ENCODE measurements at places on chromosomes 3 and 15. TPM values are rescaled to one million over a fixed set of nuclear protein-coding genes. Genes with fewer than 3 reads are reported as not detected.

- no peak for DNase-seq
These were observed 1.3 kb downstream of the NOP10 start for GRCh38 chr15:34341381-34342212.

- no peak for DNase-seq
These were observed 63.0 kb downstream of the CHSY1 start for GRCh38 chr15:101188637-101189408.

DNA sequence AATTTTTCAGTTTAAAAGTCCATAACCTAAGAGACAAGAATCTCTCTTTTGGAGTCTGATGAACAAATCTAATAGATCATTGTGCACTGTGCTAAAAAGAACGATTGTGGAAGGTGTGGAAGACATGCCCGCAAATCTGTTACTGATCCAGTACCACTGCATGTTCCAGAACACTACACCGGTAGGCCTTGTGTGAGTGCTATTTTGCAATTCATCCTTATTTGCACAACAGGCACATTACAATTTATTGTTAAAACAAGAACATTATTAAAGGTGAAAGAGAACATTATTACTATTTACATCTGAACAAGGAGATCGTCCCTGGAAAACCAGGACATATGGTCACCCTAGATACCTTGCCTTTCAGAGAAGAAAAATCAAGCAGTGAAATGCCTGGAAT is 205.7 kb upstream of the NECTIN3 start:
- no peak for DNase-seq

DNA sequence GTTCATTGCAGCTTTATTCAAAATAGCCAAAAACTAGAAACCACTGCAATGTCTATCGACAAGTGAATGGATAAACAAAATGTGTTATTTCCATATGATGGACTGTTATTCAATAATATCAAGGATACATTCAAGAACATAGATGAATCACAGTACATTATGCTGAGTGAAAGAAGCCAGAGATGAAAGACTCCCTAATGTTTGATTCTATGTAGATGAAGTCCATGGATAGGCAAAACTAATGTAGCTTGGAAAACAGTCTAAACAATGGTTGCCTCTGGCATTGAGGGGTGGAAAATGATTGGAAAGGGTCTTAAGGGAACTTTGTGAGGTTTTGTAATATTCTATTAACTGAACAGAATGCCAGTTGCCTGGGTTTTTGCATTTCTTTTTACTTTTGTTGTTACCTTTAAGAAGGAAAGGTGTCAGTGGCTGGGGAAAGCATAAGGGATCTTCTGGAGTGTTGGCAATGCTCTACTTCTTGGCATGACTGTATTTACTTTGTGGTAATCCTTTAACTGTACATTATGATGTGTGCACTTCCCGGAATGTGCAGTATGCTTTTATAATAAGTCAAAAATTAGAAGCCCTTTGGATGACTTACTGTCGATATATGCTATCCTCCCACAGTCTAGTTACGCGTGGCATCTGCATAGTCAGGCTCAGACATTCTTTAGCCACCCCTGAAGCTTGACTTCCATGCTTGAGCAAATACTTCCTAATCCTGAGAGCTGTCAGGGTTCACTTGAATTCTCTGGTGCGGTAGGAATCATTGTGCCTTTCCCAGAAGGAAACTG is 20.5 kb upstream of the ATP10A start:
- no peak for DNase-seq

GRCh38 chr3:14516738-14517345 is 23.3 kb downstream of the GRIP2 start:
- no peak for DNase-seq

Gene CNTN6
- 4.3 TPM for polyA plus RNA-seq

GRCh38 chr3:187774185-187774789 is 29.0 kb upstream of the BCL6 start:
- DNase-seq, result no peak

Gene CACNA2D2
- 14.6 TPM for polyA plus RNA-seq

GRCh38 chr3:101809178-101810021 is 30.4 kb downstream of the NXPE3 start:
- peak; percentile 41 for DNase-seq

DNA sequence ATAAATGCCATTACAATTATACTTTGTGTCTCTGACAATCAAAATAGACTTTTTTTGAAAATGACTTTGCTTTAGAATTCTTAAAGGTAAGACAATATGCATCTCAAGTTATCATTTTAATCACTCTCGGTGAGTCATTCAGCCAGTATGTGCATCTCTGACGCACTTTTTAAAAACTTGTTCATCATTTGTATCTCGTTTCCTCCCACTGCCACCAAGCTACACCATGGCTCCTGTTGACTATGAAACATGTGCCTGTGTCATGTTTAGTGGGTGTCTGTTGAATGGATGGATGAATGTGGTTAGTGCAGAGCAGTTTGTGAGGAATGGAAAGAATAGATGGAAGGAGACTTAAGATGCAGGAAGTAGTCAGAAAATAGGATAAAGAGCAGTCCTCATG is 68.6 kb downstream of the ARPP21 start:
- DNase-seq, result no peak

Gene GPR149
- not detected for polyA plus RNA-seq

DNA sequence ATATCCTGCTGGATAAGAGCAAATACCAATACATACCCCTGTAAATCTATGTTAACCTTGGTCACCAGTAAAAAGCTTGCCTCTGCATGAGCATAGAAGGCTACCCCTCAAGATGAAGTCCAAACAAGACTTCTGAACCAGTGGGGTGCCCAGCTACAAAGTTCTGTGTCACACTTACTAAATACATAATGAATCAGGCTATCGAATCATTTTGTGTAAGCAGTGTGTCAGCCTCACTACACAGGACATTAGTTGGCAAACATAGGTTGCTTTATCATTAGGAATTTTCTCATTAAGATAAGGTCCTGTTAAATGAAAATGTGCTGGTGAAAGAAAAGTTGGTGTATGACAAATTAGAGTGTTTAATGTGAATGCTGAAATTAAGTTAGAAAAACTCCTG is 452.0 kb downstream of the MFSD1 start:
- DNase-seq, result no peak

GRCh38 chr3:195203606-195204005 is 67.4 kb downstream of the XXYLT1 start:
- no peak for DNase-seq

Gene PCLAF
- 54.7 TPM for polyA plus RNA-seq

Gene FBXO45
- polyA plus RNA-seq, result 16.7 TPM

Gene ARF4
- polyA plus RNA-seq, result 240 TPM

DNA sequence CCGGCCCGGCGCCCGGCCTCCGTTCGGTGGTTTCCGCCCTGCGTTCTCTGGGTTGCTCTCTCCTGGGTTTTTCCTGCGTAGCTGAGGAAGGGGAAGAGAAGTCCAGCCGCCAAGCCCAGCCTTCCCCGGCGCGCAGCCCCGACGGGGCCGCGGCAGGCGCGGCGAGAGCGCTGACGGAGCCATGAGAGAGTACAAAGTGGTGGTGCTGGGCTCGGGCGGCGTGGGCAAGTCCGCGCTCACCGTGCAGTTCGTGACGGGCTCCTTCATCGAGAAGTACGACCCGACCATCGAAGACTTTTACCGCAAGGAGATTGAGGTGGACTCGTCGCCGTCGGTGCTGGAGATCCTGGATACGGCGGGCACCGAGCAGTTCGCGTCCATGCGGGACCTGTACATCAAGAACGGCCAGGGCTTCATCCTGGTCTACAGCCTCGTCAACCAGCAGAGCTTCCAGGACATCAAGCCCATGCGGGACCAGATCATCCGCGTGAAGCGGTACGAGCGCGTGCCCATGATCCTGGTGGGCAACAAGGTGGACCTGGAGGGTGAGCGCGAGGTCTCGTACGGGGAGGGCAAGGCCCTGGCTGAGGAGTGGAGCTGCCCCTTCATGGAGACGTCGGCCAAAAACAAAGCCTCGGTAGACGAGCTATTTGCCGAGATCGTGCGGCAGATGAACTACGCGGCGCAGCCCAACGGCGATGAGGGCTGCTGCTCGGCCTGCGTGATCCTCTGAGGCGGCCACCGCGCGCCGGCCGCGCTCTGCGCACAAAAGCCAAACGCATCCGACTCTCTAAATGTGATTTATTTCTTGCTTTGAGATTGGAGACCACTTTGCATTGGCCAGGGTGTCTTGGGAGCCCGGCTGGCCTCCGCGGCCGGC is 727 bp downstream of the RAP2B start:
- no peak for DNase-seq

DNA sequence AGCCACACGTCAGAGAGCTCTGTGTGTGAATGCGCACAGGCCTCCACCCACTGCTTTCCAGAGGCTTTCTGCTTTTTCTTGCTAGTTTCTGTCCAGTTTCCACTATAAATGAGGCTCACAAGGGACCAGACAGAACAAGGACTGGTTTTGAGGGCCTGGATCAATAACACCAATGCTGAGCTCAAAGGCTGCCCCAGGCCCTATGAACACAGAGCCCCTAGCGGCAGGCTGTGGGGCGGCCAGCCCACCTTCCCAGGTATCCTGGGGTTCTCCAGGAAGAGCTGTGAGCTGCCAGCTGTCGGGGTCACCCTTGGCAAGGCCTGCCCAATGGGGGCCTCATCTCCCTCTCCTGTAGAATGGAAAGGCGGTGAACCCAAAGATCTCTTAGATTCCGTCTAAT is 2.2 kb upstream of the ITIH3 start:
- DNase-seq, result no peak

GRCh38 chr15:34896183-34896582 is 73.4 kb downstream of the AQR start:
- DNase-seq, result no peak

- DNase-seq, result no peak
These were observed 40.8 kb upstream of the KLF13 start for GRCh38 chr15:31285772-31286261.

Data from left kidney (tissue), 8 donors.